Activated CD4-positive, alpha-beta T cell treated with anti-CD3 and anti-CD28 coated beads, Interleukin-2, amount 10 ng/mL, durations not matched to agents 24 days and 14 days (primary cell): ENCODE measurements at places on chromosomes 13 and 19.

DNA sequence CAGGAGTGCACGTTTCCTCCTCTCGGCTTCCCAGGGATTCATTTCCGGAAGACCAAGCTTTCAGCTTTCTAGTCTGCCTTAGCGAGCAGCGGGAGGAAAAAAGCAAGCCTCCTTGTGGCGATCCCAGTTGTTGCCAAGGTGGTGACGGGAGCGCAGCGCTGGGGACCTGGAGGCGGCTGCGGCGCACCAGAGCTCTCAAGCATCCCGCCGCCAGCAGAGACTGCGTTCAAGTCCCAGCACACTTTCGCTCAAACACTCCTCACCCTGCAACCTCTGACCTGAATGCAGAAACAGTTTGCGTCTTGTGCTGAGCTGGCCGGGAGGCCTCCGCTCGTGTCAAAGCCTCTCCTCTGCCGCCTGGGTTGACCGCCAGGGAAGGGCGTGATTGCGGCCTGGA, 4.9 kb downstream of the GSX1 start:
- peaks cover 65% of the 10 kb centered on the region for H3K27me3 ChIP-seq
- H3K4me3 ChIP-seq: no peak overlapping the region
- H3K4me1 ChIP-seq: no peaks in the 10 kb centered on the region
- no peak overlapping the region for H3K27ac ChIP-seq

DNA sequence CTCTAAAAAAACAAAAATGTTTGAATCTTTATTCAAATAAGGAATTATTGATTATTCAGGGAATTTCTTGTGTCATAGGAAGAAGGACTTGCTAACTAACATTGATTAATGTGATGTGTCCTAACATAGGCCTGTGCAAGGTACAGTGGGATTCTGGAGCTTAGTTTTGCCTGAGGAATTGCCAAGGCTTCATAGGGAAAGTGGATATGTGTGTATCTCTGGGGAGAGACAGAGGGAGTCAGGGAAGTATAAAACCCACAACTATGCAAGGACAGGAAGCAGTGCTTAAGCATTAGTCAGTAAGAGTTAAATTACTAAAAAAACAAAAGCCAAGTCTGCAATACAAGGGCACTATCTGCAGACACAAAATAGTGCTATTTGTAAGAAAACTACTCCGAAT, 59.6 kb downstream of the WDFY2 start:
- H3K36me3 ChIP-seq: no peaks in the 10 kb centered on the region
- no peaks in the 10 kb centered on the region for H3K27me3 ChIP-seq
- H3K27ac ChIP-seq: peak overlapping the region; percentile 18
- H3K4me3 ChIP-seq: peak overlapping the region; percentile 6
- H3K4me1 ChIP-seq: peaks cover 28% of the 10 kb centered on the region
- no peak for DNase-seq

DNA sequence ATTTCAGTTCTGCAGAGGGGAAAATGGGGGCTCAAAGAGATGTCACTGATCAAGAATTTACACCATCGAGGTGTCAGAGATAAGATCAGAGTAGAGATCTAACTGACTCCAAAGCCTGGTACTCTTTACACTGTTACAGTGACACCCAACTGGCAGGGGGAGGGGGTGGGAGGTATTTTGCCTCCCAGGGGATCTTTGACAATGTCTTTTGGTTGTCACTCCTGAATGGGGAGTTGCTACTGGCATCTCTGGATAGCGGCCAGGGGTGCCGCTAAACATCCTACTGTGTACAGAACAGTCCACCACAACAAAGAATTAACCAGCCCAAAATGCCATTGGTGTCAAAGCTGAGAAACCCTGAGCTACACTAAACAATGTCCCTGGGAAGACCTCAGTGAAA, 3.1 kb downstream of the FPR3 start:
- no peaks in the 10 kb centered on the region for H3K4me1 ChIP-seq
- no peak overlapping the region for H3K4me3 ChIP-seq
- H3K27ac ChIP-seq: no peak overlapping the region
- H3K36me3 ChIP-seq: no peaks in the 10 kb centered on the region
- DNase-seq: no peak

GRCh38 chr19:49196527-49197240, 39.1 kb downstream of the TRPM4 start:
- no peaks in the 10 kb centered on the region for H3K36me3 ChIP-seq
- no peak overlapping the region for H3K4me3 ChIP-seq
- no peak for DNase-seq
- H3K4me1 ChIP-seq: peaks cover 4% of the 10 kb centered on the region
- no peak overlapping the region for H3K27ac ChIP-seq

- H3K36me3 ChIP-seq: peaks cover 16% of the 10 kb centered on the region
- H3K27ac ChIP-seq: peak overlapping the region; percentile 58
- DNase-seq: no peak
- H3K4me3 ChIP-seq: peak overlapping the region; percentile 34
Measured at GRCh38 chr19:3508771-3509535, 2.8 kb downstream of the FZR1 start.

DNA sequence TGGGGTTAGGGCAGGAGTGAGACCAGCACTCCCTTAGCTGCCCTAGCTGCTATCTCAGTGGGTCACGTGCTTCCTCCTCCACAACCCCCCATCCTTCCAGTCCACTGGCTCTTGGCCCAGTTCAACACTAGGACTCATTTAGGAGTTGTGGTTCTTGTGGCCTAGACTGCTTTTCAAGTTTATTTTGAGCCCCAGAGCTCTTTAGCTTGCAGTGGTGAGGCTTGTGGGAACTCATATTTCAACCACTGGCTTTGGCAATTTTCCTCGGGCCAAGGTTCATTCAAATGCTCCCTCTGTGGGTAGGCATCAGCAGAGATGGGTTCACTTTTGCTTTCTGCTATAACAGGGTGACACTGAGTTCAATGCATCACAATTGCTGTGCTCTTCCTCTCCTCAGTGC, 436.2 kb upstream of the SLITRK5 start:
- DNase-seq: no peak
- no peaks in the 10 kb centered on the region for H3K4me1 ChIP-seq
- no peak overlapping the region for H3K4me3 ChIP-seq
